ENCODE measurements at places on chromosomes 1 and 21.

GRCh38 chr1:217354895-217355294 is 276.0 kb downstream of the GPATCH2 start:
- DNase-seq: no peak

DNA sequence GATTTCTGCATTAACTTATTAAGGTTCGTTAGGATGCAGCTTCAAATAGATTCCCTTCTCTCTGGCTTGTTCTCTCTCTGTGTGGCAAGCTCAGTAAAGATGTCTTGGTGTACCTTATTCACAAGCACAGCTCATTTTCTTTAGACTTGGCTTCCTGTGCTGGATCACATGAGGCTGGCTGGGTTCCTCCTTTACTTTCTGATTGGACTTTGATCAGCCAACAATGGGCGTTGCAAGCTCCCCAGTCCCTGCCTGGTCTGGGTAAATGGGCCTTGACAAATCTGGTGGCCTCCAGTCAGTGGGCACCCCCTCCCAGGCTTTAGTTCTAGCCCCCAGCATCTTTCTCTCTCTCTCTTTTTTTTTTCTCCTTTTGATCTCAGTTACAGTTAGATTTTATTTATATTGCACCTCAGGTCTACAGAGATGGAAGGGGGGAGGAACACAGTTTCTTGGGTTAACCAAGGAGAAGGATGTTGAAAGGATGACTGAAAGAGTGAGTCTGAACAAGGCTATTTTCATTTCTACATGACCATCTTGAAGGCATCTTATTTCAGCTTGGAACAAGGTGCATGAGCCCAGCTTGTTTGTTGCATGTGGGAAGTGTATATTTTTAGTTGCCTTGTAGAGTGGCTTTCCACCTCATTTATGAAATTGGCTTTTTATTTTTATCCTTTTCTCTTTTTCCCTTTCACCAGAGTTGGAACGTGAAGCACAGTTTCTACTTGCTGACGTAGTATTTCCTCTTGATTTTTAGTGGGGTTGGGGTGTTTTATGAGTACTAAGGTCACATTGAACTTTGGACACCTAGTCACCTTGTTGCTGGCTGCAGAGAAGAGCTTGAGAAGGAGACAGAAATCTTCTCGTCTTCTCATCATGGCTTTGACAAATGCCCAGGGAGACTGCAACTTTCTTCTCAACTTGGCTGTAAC is 77.1 kb downstream of the PBX1 start:
- DNase-seq: no peak

DNA sequence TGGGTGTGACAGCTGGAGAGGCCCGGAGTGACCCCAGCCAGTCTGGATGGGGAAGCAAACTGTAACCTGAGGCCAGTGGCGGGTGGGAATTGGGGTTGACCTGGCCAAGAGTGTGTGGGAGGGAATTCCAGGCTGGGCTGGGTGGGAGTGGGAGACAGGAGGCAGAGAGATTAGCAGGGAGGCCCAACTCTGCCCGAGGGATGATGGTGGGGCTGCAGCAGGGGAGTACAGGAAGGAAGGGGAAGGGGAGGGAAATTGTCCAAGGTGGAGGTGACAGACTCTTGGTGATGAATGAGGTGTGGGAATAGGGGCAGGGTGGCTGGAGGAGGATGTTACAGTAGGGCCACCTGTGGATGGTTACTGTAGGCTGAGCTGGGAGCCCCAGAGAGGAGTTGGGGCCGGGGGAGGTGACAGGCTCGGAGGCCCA is 40.4 kb downstream of the HUNK start:
- no peak for DNase-seq

DNA sequence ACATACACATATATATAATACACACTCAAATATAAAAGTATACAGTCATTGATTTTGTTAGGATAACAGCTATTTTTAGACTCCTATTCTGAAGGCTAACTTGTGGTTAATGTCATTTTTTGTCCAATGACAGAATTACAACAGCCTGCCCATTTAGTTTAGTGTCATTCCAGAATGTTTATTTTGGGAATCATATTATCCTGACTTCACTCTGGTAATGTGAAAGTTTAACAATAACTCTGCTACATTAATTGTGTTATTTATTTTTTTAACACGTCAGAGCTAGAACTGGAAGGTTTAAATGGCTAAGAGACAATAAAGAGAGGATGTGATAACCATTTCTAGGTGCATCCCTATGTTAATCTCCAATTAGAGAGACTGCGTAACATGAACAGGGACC is 648.1 kb downstream of the USP25 start:
- no peak for DNase-seq
